ENCODE measurements at places on chromosomes 7 and 10.

- DNase-seq: no peak
These were observed 31.9 kb downstream of the BEND7 start for GRCh38 chr10:13496931-13497330.

- DNase-seq: no peak
These were observed 48.8 kb downstream of the PLPP4 start for GRCh38 chr10:120505866-120506265.

- DNase-seq: no peak
These were observed 157.4 kb downstream of the EVX1 start for GRCh38 chr7:27399791-27400567.

GRCh38 chr7:48734695-48735406 lies 189.5 kb upstream of the CDC14C start:
- DNase-seq: no peak

DNA sequence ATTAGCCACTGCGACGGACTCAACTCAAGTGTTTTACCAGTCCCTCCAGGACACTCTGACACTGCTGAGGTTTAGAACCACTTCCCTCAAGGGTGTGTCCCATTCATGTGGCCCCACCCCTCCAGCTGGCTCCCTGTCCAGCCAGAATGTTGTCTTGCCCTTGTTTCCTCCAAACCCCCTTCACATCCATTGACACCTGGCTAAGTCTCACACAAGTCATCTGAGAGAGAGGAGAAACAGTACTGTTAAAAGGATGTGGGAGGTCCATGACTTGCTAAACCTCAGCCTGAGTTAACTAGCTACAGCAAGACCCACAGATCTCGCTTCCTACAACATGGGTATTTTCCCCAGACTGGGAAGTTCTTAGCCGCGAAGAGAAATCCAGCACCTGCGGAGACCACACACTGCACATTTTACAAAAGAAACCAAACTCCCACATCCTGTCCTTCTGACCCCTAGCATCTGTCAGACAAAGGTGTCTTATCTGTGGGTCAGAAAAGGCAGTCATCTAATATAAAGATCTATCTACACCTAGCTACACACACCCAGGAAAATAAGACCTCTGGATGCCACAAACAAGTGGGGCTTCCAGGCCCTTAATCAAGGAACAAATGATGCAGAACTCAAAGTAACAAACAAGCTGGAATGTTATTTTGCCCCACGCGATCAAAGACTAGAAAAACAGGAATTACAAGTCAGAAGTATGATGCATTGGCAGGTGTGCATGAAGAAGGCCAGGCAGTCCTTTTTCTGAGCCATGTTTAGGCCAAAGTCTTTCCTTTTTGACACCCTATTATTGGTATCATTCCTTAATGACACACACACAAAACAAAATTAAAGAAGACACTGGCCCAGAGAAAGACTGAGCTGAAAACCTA lies 13.9 kb downstream of the OSBPL3 start:
- no peak for DNase-seq

- DNase-seq: no peak
These were observed 28.8 kb upstream of the CHST15 start for GRCh38 chr10:124122211-124122610.

DNA sequence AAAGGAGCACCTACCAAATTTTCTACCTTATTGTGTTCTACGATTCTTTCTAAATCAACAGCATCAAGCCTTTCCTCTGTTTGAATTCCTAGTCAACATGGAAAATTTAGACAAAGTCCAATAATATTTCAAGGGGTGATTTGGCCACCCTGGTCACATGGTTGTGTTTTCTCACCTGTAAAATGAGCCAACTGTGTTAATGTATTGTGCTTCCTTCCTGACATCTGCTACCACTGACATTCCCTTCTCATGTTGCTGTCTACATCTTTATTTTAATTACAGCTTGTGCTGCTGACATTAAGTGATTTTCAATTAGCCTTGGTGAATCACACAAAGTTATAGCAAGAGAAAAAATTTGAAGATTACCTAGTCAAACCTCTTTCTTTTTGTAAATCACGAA lies 83.0 kb upstream of the NPSR1 start:
- no peak for DNase-seq

- DNase-seq: no peak
These were observed 19.2 kb downstream of the DUSP5 start for GRCh38 chr10:110516815-110517492.

- no peak for DNase-seq
These were observed 296.7 kb downstream of the GLRX3 start for GRCh38 chr10:130432850-130433249.

Measured in NCI-H1930 (cell line).